Stimulated activated CD4-positive, alpha-beta T cell treated with anti-CD3 and anti-CD28 coated beads, TNF-alpha, amount 100 ng/mL, for 1 hour (primary cell): ENCODE measurements at places on chromosomes 5 and 9.
A peak's percentile ranks its signal among the peaks of the same experiment; 100 is the strongest.

DNA sequence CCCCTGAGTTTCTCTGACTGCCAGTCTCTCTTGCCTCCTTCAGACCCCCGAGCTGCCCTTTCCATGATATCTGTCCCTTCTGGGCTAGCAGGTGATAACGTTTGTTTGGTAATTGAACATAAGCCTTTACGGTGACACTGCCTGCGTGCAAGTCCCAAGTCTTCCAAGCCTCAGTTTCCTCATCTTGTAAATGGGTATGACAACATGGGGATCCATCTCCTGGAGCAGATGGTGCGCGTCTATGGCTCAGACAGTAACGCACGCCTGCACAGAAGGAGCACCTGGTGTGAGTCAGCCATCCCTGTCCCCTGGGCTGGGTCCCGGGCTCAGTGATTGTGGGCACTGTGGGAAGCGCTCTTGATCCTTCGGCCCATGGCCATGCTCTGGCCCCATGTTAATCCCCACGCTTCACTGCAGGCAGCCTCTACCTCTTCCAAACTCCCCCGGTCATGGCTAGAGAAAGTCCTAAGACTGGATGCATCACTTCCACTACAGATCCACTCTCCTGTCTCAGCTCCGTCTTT is 85.8 kb downstream of the DAP start:
- no peak for DNase-seq

GRCh38 chr9:116945817-116946216 is 258.7 kb downstream of the TRIM32 start:
- DNase-seq: no peak

DNA sequence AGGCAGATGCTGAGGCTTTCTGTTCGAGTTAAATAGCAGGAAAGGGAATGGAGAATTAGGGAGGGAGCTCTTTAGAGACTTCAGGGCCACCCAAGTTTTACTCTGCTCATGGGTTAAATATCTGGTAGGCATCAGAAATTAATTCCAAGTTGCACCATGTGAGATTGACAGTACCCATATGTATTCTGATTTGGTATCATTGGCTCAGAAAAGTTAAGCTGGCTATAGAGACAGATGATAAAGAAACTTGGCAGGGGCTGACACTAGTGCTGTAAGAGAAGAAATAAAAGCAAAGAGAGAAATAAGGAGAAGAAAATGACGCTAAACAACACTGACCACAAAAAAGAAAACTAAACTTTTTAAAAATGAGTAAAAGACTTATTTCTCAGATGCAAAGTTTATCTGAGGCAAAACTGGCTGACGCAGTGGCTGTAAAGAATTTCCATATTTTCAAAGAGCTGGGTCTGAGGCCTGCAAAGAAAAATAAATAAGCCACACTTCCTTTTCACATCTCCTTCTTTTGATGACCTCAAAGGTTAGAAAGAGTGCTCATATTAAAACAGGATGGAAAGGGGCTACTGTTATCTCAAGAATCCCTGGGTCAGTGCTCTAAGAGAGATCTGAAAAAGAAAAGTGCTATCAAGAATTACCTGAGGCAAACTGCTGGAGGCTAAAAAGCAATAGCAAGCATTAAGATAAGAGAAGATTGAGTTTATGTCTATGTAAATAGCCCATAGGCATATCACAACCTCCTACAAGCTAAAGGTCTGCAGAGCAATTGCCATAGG is 399.0 kb upstream of the MEF2C start:
- no peak for DNase-seq

DNA sequence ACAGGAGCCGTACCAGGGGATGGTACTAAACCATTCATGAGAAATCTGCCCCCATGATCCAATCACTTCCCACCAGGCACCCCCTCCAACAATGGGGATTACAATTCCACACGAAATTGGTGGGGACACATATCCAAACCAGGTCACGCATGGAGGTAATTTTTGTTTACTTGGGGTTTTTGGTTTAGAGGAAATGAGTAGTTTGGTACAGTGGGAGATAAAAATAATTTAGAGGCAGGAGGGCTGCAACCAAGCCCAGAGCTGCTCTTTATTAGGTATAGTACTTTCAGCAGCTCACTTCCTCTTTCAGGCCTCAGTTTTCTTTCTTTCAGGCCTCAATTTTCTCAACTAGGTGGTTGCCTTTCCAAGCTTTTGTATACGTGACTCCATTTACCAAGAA is 23.2 kb downstream of the PRUNE2 start:
- no peak for DNase-seq

- DNase-seq: no peak
Measured at GRCh38 chr5:7976411-7977190, 107.7 kb downstream of the MTRR start.

DNA sequence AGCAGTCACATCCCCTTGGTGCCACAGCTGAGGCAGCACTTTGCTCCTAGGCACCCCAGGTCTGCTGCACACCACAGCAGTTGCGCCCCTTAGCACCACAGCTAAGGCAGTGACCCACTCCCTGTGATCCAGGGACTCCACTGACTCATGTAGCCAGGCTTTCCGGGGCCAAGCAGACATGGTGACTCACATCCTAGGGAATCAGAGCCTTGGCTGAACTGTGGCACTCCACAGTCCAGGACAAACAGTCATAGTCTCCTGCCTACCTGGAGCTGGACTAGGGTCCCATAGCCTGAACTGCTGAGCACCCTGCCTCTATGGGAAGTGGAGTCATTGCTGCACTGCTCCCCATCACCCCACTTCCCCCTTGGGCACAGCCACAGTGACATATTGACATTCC is 338.7 kb downstream of the NPR3 start:
- DNase-seq: no peak

DNA sequence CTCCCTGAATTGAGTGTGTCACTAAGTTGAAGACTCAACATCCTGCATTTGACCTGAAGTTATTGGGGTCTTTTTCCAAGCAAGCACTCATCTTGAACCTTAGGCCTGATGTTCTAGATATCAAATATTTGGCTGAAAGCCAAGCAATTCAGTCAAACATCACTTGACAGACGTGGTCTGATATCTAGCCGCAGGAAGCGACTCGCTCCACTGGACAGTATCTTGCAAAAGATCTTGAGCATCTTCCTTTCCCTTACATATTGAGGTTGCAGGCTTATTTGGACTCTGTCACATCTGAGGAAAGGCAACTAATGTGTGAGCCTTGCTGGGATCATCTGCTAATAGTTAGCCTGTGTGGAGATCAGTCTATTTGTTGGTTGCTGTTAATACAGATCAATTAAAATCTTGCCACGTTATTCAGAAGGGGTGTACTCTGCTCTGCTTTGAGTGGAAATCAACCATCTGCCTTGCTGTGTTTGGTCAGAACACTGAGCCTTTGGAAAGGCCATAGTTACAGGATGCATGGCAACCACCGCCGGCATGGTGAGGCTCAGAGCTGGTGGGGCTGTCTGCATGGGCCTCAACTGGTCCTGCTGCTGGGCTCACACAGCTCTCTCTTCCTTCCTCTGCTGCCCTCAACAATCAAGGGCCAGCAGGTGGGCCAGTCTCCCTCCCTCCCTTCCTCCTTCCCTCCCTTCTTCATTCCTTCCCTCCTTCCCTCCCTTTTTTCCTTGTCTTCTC is 166.9 kb upstream of the KLF9 start:
- DNase-seq: no peak

DNA sequence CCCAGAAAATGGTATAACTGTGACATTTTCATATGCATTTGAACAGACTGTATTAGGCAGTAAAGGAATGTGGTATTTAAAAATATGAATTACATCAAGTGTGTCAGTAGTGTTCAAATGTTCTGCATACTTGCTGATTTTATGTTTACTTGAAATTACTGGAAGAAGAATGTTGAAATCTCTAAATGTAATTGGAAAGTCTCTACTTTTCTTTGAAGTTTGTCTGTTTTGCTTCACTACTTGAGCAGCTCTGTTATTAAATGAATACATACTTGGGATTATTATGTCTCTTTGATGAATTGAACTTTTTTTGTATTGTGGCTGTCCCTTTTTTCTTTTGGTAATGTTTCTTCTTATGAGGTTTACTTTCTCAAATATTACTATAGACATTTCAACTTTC is 205.6 kb downstream of the TAF11L14 start:
- no peak for DNase-seq

DNA sequence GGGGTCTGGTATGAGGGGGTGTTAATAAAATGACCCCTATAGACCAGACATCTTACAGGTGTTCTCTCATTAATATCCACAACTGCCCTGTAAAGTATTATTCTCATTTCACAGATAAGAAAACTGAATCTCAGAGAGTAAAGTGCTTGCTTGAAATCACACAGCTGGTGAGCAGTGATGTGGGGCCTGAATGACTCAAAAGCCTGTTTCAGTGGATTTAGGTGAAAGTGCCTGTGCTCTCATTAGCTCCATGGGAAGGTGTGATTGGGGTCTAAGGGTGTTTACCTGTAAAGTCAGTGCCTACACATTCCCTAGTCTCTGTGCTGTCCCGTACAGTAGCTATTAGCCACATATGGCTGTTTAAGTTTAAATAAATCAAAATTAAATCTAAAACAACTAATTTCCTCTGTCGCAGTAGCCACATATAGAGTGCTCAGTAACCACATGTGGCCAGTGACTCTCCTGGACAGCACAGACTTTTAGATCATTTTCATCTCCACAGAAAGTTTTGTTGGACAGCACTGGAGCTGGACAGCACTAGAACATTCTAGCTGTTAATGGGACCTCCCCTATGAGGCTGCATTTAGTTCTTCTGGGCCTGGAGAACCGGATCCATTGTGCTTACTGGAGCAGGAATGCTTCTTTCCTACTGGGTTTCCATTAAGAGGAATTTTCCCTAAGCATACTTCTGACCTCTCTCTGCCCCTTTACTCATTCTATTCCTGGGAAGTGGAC is 52.5 kb upstream of the SEMA6A start:
- DNase-seq: no peak

GRCh38 chr5:126499853-126500342 is 76.7 kb downstream of the GRAMD2B start:
- DNase-seq: no peak

GRCh38 chr5:53170746-53171349 is 61.3 kb upstream of the MOCS2 start:
- no peak for DNase-seq

- no peak for DNase-seq
Measured at GRCh38 chr5:61228691-61229280, 66.5 kb upstream of the SMIM15 start.

- DNase-seq: no peak
Measured at GRCh38 chr5:126046318-126046717, 376.9 kb upstream of the GRAMD2B start.

DNA sequence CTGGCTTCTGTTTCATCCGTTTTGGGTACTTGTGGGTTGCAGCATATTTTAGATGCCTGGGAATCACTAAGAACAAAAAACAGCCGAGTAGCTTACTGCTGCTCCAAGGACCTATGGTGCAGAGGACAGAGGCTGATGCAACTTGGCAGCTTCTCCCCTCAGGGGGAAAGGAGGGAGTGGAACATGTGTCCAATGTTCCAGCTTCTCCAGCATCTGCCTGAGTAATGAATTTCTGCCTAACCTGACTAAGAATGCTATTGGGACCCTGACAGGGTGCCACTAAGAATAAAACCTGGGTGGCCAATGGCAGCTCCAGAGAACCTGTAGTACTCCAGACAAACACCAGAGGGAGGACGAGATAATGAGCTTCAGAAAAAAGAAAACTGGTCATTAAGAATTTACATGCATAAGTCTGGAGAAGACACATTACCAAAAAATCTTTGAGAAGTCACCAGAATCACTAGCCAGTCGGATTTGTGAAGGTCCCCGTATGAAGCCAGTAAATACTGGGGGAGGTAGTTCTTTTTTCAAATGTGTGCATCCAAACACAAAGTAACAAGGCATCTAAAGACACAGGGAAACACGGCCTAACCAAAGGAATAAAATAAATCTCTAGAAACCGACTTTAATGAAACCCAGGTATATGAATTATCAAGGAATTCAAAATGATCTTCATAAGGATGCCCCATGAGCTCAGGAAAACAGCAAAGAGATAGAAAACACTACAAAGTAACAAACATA is 293.5 kb downstream of the HINT1 start:
- peak; percentile 0 for DNase-seq

GRCh38 chr5:142758062-142758795 is 11.9 kb upstream of the ARHGAP26 start:
- DNase-seq: no peak

GRCh38 chr5:78971998-78972397 is 13.1 kb downstream of the ARSB start:
- DNase-seq: no peak

- DNase-seq: no peak
Measured at GRCh38 chr5:111731638-111732037, 25.4 kb downstream of the NREP start.

DNA sequence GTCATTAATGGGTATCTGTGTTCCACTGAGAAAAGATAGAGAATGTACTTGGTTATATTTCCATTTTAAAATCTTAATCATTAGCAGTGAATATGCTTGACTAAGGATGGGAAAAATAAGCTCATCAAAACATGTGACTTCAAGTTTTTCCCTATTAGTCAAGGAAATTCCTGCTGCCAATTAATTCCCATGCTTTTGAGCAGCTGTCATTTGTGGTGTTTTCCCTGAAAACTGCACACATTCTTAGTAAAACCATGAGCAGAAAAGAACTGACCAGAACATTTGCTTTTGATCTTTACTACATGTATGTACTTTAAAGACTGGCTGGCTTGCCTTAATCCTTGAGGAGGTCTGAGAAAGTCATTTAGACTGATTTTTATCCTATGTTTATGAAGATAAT is 75.2 kb downstream of the AOPEP start:
- no peak for DNase-seq

- no peak for DNase-seq
Measured at GRCh38 chr9:106576232-106576760, 286.7 kb upstream of the ZNF462 start.

DNA sequence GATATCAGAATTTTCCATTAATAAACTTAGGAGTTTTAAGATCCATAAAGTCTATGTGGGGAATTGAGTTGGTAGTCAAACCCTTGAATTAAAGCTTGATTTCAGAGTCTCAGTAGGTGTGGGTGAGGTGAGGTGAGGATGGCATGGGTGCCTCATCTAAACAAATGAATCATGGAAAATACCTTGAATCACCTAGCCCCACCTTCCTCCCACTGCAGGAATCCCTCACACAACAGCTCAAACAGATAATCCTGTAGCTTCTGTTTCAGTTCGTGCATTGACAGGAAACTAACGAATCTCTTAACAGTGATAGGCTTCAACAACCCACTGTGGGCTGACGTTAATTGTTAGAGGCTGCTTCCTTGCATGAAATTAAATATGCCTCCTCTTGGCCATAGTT is 185.0 kb downstream of the SREK1 start:
- no peak for DNase-seq

DNA sequence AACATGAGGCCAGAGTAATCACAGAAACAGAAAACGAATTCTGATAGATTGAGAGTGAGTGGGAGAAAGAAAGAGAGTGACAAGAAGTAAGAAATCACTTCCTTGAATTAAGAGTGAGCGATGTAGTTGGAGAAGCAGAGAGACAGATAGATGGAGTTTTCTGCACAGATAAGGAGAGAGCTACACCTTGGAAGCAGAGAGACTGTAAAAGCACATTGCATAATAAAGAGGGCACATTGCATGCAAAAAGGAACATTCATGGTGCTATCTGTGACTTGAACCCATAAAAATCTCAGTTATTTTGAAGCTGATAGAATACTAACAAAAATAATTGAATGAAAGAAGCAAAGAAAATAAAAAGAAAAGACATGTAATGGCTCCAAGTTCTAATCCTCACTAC is 943.8 kb downstream of the NR2F1-AS1 start:
- no peak for DNase-seq
